CD4-positive, alpha-beta T cell (primary cell): ENCODE measurements at places on chromosomes 16 and 17.

- DNase-seq, result no peak
Measured at GRCh38 chr16:27690608-27691007, 140.7 kb downstream of the KATNIP start.

GRCh38 chr16:53809088-53809932, 105.4 kb downstream of the FTO start:
- DNase-seq, result no peak

DNA sequence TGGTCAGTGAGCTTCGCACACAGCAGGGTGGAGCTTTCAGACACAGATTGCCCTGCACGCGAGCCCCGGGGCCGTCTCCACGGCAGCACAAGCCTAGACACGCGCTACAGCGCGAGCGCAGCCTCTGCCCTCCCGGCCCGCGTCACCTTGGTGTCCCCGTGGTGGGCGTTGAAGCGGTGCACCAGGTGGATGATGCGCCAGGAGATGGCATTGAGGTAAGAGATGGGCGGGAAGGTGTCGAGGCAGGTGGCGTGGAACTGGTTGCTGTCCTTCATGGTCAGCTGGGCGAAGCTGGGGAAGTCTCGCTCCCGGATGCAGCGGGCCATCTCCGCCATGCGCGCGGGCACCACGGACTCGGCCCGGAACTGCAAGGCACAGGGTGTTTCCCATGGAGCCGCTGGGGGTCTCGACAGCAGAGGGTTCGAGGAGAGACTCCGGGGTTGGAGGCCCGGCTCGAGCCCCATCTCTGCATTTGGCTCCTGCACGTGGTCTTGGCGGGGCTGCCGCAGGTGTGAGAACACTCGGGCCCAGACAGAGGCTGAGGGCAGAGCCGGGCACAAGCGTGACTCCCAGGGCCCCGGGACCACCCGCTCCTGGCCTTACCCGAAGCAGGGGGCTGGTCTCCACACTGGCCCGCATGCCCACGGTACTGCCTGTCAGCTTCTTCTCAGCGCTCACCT, 4.3 kb upstream of the CYBA start:
- DNase-seq, result no peak

DNA sequence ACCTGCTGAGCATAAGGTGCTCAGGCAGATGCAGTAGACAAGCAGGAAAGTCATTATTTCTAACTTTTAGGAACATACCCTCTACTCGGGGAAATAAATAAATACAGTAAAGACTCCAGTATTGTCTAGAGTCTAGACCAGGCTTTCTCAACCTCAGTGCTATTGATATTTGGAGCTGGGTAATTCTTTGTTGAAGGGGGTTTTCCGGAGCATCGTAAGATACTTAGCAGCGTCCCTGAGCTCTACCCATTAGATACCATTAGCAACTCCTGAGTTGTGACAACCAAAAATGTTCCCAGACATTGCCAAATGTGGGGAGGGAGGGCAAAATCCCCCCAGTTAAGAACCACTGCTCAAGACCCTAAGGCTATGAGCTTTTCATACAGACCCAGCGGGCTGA, 21.1 kb downstream of the EPOP start:
- DNase-seq, result no peak

DNA sequence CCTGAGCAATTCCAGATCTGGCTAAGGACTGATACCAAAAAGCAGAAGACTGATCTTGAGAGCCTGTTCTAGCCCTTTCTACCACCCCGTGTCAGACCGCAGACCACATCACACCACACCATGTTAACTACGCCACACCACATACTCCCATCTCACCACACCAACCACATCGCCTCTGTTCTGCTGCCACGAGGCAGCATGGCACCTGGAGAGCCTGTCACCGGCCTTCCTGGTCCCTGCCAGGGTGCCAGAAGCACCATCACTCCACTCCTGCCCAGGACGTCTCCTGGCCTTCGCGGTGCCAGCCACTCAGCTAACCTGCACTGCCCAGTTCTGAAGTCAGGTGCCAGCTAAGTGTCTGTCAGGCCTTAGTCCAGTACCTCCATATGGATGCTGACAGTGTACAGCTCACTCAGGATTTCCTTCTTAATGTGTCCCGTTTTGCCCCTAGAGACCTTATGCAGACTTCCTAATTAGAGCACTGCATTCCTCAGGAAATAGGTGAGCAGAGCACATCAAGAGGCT, 37.2 kb upstream of the BCAR1 start:
- DNase-seq, result peak; percentile 50

- no peak for DNase-seq
Measured at GRCh38 chr16:81842564-81843242, 63.6 kb downstream of the PLCG2 start.

- DNase-seq, result no peak
Measured at GRCh38 chr16:74249254-74249653, 47.4 kb upstream of the PSMD7 start.

- no peak for DNase-seq
Measured at GRCh38 chr16:27408012-27408601, 6.1 kb downstream of the IL21R start.
